ENCODE measurements at places on chromosomes 11 and 22. TPM values are rescaled to one million over a fixed set of nuclear protein-coding genes. Genes with fewer than 3 reads are reported as not detected.

BATF2 gene
- total RNA-seq, result not detected

OR10A2 gene
- total RNA-seq, result not detected

SCGB1C1 gene
- not detected for total RNA-seq

PTPRJ gene
- 57.7 TPM for total RNA-seq

HBE1 gene
- 0.94 TPM for total RNA-seq

MCM5 gene
- total RNA-seq, result 21.3 TPM

NDUFV1 gene
- total RNA-seq, result 90.1 TPM

CNIH2 gene
- total RNA-seq, result 1.0 TPM
